ENCODE measurements at places on chromosomes 16 and 17. TPM values are rescaled to one million over a fixed set of nuclear protein-coding genes. Genes with fewer than 3 reads are reported as not detected.
A peak's percentile ranks its signal among the peaks of the same experiment; 100 is the strongest.

DNA sequence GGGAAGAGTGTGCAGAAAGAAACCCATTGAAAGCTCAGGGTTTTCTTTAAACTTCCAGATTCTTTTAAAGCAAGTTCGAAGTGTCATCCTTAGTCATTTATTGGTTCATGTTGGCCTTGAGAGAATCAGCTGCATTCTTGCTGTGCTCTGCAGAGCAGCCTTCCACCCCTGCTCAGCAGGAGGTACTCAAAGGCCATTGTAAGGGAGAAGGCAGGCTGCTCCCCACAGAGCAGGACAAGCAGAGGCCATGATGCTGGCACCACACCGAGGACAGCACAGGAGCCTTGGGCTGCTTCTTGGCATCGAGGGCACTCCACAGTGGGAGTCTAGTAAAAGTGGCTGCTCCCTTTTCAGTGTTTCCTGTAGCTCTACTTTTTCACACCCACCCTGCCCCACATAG is 29.6 kb downstream of the NMT1 start:
- peaks cover 20% of the 10 kb centered on the region for H3K4me1 ChIP-seq
- peaks cover 4% of the 10 kb centered on the region for H3K36me3 ChIP-seq
- no peak for DNase-seq
- no peak overlapping the region for H3K4me3 ChIP-seq
- H3K27me3 ChIP-seq = no peaks in the 10 kb centered on the region
- no peak overlapping the region for H3K27ac ChIP-seq

GRCh38 chr17:17710728-17711541 is 29.7 kb downstream of the RAI1 start:
- H3K4me3 ChIP-seq = no peak overlapping the region
- H3K4me1 ChIP-seq = peaks cover 39% of the 10 kb centered on the region
- peak overlapping the region; percentile 87 for H3K27ac ChIP-seq
- no peaks in the 10 kb centered on the region for H3K36me3 ChIP-seq
- no peaks in the 10 kb centered on the region for H3K27me3 ChIP-seq

DNA sequence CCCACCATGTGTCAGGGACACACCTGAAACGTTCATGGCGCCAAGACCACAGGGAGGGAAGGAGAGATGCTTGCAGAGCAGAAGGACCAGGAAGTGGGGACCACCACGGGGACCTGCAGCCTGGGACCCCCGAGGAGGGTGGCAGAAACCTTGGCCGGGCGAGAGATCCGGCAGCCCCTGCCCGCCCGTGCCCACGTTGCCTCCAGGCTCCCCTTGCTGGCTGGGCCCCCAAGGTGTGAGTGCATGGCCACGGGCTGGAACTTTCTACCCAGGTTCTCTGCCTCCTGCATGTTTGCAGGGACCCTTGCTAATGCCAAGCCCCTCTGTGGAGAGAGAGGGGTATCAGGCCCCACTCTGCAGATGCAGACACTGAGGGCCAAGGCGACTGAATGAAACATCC is 50.4 kb downstream of the USP22 start:
- no peak overlapping the region for H3K4me3 ChIP-seq
- no peaks in the 10 kb centered on the region for H3K27me3 ChIP-seq
- no peaks in the 10 kb centered on the region for H3K36me3 ChIP-seq

DNA sequence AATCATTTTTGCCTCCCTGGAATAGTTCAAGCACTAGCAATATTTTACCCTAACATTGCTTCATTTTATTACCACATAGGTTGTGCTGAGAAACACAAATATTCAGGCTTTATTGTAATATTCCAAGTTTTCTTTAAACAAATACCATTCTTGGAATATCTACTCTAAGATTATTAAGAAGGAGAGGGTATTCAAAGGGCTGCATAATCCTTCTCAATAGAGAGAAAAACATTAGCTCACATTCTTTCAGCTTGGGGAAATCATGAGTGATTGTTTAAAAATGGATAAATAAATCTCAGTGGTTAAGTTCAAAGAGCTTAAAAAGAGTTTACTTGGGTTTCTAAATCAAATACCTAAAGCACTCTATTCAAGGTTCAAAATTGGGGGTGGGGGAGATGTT is 111.9 kb upstream of the CORO6 start:
- no peak overlapping the region for H3K4me3 ChIP-seq
- H3K36me3 ChIP-seq = no peaks in the 10 kb centered on the region
- DNase-seq = no peak
- H3K27me3 ChIP-seq = no peaks in the 10 kb centered on the region
- H3K27ac ChIP-seq = no peak overlapping the region

GRCh38 chr17:50050431-50051032 is 5.4 kb upstream of the ITGA3 start:
- peaks cover 10% of the 10 kb centered on the region for H3K4me1 ChIP-seq
- H3K4me3 ChIP-seq = no peak overlapping the region
- peak overlapping the region; percentile 93 for H3K27ac ChIP-seq
- H3K27me3 ChIP-seq = no peaks in the 10 kb centered on the region

The VAT1L gene
- 0.05 TPM for total RNA-seq
